DMS153 (cell line): ENCODE measurements at places on chromosomes 7 and 10.

- no peak for DNase-seq
These were observed 29.6 kb downstream of the SLC16A12 start for GRCh38 chr10:89505640-89506275.

- no peak for DNase-seq
These were observed 2.6 kb downstream of the FAM241B start for GRCh38 chr10:69632516-69633199.

GRCh38 chr7:30406664-30407425 lies 71.7 kb downstream of the NOD1 start:
- DNase-seq, result no peak

DNA sequence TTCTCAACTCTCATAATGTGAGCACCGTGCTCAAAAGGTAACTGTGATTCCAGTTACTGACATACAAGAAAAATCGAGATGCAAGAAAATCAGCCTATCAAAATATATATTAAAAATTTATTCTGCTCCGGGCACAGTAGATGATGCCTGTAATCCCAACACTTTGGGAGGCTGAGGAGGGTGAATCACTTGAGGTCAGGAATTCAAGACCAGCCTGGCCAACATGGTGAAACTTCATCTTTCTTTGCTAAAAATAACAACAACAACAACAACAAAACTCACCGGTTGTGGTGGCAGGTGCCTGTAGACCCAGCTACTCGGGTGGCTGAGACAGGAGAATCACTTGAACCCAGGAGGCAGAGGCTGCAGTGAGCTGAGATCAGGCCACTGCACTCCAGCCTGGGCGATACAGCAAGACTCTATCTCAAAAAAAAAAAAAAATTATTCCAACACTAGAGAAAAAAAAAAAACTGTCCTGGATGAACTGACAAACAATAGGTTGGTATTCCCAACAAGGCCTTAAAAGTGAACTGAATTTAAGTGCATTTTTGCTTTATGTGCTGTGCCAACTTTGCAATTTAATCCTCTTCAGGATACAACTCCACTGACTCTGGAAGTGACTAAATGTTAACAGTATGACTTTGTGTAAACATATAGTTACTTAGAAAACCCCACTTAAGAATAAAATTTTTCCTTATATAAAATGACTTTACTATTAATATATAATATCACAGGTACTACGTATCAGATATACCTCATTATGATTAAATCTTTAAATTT lies 51.1 kb downstream of the JMJD1C start:
- no peak for DNase-seq

DNA sequence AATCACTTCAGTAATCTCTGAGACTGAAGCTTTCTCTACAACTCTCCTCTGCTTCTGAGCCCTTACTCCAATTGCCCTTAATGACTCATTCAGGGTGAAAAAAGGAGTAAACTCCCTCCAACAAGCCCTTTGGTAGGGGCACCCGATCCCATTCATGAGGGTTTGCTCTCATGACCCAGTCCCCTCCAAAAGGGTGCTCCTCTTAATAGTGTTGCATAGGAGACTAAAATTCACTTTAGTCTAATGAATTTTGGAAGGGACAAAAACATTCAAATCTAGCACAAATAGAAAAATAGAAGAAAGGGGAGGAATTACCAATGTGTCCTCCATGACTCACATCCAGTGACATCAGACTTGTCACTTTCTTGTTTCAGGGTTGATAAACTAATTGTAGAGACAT lies 66.2 kb upstream of the CCNY start:
- no peak for DNase-seq

GRCh38 chr7:25839084-25839769 lies 312.8 kb upstream of the NFE2L3 start:
- DNase-seq, result no peak

GRCh38 chr10:59880971-59881510 lies 25.3 kb downstream of the CCDC6 start:
- no peak for DNase-seq

DNA sequence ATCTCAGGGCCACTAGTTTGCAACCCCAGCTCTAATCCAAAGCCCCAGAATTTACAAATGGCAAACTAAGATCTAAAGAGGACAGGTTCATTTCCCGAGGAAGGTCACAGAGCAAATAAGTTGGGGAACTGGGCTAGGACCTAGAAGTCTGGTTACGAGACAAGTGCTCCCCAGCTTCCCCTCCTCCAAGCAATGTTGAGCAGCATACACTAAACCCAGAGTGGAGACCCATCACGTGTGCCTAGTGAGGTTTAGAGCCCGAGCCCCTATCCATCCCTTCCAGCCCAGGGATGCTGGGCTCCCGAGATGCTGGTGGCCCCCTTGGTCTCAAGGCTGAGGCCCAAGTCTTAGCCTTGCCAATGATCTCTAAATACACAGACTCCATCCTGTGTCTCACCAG lies 209.5 kb upstream of the ZMIZ1 start:
- DNase-seq, result no peak

GRCh38 chr7:12564996-12565764 lies 5.3 kb upstream of the SCIN start:
- no peak for DNase-seq

GRCh38 chr10:82826132-82826531 lies 951.1 kb downstream of the NRG3 start:
- DNase-seq, result no peak

GRCh38 chr7:25314731-25315267 lies 86.5 kb upstream of the NPVF start:
- DNase-seq, result peak; percentile 47

- DNase-seq, result peak; percentile 6
These were observed 1.1 kb downstream of the NANOS1 start for GRCh38 chr10:119030421-119031250.

DNA sequence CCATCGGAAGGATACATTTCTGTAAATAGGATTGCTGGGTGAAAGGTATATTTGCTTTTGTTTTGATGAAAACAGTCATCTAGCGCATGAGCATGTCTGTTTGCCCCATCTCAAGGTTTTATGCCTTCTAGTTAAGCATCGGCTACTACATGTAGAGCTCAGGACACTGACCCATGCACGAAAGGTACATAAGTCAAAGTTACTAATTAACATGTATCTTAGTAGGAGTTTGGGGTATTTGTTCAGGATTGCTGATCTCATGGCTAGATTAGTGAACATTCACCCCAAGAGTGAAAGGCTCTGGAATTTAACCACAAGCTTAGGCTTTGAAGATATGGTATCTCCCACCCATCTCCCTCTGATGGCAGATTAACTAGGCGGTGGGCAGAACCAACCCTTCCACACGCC lies 91.5 kb downstream of the RBM20 start:
- DNase-seq, result no peak

DNA sequence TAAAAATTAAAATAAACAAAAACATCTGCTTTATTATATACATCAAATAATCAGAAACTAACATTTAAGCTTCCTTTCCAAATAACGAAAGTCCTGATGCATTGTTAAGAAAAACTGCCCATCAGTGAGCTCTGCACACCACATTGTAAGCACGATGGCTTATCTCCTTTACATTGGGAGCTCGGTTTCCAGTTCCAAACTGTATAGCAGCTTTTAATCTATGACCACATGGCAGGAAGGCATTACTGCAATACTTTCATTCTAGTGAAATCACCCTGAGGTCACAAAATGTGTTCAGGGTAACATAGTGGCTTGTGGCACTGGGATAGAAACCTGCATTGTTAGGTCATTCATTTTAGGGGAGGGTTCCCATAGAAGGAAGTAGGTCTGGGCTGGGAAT lies 146.3 kb downstream of the ZNF22 start:
- no peak for DNase-seq

- no peak for DNase-seq
These were observed 388 bp downstream of the ECD start for GRCh38 chr10:73167458-73167782.

DNA sequence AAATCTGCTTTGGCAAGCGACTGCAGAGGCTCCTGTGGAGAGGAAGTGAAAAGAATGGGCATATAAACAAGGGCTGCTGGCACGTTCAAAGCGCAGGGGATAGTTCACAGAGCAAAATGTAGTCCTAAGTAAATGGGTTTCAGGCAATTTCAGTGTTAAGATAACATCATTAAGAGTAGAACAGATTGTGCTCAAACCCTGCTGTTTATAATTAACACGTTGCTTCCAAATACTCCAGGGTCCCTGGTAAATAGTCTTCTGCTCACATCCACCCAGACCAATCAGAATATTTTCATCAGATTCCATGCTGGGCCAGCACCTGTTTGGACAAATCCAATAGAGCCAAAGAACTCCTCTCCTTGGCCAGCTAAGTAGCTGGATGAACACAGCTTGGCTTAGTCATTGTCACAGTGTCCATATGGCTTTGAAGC lies 81.4 kb downstream of the ORC5 start:
- no peak for DNase-seq

DNA sequence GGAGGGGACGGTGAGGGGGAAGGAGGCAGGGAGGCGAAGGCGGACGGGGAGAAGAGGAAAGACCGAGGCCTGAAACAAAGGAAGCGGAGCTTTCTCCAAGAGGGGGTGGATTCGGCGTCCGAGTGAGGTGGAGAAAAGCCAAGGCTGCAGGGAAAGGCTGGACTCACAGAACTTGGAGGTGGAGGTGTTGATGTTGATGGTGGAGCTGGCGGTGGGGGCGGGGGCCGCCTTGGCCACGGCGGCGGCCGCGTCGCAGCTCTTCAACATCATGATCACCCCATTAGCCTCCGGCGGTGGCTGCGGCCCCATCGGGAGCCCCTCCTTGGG lies 578 bp downstream of the CACUL1 start:
- no peak for DNase-seq

DNA sequence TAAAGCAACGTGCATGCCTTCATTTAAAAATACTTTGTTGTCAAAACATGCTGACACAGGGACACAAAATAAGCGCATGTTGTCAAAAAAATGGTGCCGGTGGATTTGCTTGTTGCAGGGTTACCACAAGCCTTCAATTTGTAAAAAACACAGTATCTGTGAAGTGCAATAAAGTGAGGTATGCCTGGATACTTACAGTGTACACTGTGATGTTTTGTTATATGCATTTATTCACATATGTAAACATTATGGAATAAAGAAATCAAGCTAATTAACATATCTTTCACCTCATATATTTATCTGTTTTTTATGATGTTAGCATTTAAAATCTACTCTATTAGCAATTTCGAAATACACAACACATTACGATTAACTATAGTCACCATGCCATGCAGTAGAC lies 202.6 kb upstream of the FZD8 start:
- no peak for DNase-seq

DNA sequence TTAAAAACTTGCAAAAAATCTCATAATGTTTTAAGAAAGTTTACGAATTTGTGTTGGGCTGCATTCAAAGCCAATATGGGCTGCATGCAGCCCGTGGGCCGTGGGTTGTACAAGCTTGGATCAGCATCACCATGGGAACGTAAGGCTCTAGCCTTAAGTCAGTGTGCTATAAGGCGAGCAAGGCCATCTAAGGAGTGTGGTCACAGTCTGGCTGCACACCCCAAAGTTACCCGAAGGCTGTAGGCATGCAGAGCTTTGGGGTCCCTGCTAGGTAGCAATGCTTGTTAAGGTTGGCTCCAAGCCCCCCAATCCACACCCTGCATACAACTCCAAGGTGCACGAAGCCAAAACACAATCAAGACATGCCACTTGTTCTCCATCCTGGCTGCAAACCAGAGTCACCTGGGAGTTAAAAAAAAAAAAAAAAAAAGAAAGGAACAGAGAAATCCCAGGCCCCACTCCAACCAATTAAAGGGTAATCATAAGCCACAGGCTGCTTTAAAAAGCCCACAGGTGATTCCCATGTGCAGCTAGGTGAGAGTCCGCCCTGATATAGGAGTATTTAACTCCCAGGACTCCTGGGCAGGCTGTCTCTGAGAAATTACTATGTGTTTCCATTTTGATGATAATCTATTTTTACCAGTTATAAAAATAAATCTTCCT lies 8.5 kb upstream of the PNLIPRP2 start:
- DNase-seq, result no peak

GRCh38 chr7:69489533-69489932 lies 108.7 kb upstream of the AUTS2 start:
- no peak for DNase-seq

- DNase-seq, result no peak
These were observed 1.8 kb downstream of the ZMYND11 start for GRCh38 chr10:137031-137430.

GRCh38 chr10:62583876-62584615 lies 209.9 kb downstream of the ZNF365 start:
- DNase-seq, result no peak

DNA sequence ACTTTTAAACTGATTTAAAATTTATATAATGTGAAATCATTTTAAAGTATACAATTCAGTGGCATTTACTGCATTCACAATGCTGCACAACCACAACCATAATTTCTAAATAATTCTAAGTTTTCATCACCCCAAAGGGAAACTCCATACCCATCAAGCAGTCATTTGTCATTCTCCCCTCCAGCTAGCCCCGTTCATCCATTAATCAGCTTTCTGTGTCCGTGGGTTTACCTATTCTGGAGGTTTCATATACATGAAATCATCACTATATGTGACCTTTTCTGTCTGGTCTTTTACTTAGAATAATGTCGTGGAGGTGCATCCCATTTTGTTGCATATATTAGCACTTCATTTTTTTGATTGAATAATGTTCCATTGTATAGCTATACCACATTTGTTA lies 214.1 kb downstream of the ADK start:
- DNase-seq, result no peak

GRCh38 chr10:76839276-76839675 lies 798.3 kb downstream of the KCNMA1 start:
- no peak for DNase-seq

DNA sequence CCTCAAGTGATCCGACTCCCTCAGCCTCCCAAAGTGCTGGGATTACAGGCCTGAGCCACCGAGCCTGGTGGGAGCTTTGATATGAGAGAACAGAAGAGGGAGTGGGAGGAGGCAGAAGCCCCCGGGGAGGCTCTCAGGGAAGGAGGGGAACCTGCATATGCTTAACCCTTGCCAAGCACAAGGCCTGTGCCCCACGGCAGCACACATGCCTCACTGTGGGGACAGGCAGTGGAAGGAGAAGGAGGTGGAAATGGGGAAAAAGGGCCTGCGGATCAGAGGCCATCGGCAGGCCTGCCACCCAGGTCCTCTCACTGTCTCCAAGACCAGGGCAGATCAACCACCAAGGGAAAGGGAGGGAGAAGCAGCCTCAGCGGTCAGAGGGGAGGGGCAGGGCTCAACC lies 7.2 kb upstream of the GRID1 start:
- no peak for DNase-seq

DNA sequence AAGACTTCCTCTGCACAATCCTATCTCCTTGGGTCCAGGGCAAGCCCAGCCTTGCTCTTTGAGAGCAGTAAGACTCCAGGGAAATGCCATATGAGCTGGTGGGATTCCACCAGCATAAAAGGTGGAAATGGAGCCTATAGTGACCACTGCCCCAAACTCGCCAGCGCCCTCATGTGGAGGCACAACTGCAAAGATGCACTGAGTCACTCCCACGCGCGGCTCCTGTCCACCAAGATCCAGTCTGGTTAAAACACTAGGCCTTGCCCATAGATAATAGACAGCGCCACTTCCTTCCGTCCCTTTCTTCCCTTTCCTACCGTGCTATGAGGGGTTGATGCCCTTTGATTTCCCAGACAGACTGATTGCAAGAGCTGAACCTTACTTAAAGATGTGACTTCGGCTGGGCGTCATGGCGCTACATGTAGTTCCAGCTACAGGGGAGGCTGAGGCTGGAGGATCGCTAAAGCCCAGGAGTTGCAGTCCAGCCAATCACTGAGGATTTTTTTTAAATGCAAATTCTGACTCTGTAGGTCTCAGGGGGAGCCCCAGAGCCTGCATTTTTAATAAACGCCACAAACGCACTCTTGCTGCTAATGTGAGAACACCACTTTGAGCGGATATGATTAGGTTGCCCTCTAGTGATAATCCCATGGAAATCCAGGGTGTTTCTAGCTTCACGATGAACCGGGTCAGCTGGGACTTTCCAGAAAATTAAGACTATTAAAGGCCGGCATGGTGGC lies 136.5 kb downstream of the EPC1 start:
- DNase-seq, result no peak
